HTR-8/SVneo (cell line): ENCODE measurements at places on chromosomes 1 and 21.

- no peak for DNase-seq
These were observed 107.3 kb downstream of the TOMM20 start for GRCh38 chr1:235021321-235021720.

GRCh38 chr1:108669679-108670078 lies 8.8 kb upstream of the HENMT1 start:
- DNase-seq: no peak

DNA sequence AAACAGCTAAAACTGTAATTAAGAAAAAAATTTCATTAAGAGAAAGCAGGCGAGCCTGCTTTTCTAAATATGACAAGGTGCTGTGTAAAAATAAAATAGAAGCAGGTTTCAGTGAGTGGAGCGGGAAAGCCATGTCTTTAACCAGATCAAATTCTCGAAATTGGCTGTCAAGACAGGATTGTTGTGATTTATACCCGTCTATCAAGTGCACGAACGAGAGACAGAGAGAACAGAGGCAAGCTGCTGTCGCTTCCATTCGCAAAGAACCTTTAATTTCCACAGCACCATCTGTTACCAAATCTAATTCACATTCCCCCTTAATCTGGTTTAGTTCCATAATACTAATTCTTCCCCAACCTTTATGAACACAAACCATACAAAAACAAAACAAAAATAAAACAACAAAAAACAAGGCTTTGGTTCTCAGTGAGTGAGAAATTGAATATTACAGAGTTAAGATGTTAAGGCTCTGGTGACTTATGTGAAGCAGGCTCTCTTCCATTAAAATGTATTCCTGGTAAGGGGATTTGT lies 35.0 kb downstream of the ESRRG start:
- DNase-seq: no peak

- DNase-seq: no peak
These were observed 442.0 kb upstream of the RUNX1 start for GRCh38 chr21:35491114-35491513.

GRCh38 chr1:203080456-203080855 lies 5.4 kb downstream of the MYOG start:
- no peak for DNase-seq
